ENCODE measurements at places on chromosomes 2 and 18.

DNA sequence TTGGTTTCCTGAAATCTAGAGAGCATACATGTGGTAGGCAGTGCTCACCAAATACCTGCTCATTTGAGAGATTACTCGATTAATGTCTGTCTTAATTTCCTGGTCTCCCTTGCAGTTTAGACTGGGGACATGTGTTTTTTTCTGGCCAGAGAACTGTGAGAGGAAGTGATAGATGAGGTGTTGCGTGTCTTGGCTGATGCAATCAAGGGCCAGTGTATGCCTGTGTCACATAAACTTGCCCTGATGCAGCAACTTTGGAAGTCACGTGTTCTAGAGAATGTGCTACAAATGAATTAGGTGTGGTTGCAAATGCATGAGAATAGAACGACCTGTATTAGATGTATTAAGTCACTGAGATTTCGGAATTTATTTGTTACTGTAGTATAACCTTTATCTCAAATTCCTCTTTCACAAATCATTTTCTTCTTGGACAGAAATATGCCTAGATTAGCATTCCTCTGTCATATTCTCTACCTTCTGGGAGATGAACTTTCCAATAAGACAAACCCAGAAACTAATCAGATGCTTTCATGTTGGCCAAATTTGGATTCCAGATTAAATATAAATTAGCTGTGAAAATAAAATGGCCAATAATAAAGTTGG, 9.9 kb upstream of the IL1A start:
- DNase-seq, result peak; percentile 91

- DNase-seq, result no peak
Observed at GRCh38 chr2:28045676-28046351, 155.3 kb downstream of the BABAM2 start.

- no peak for DNase-seq
Observed at GRCh38 chr18:23391156-23391555, 61.9 kb upstream of the RIOK3 start.

- DNase-seq, result no peak
Observed at GRCh38 chr2:212619954-212620353, 81.4 kb upstream of the ERBB4 start.

- DNase-seq, result no peak
Observed at GRCh38 chr2:150963336-150963735, 298.3 kb downstream of the RBM43 start.

- peak; percentile 16 for DNase-seq
Observed at GRCh38 chr2:30684516-30684915, 122.7 kb downstream of the CAPN13 start.

DNA sequence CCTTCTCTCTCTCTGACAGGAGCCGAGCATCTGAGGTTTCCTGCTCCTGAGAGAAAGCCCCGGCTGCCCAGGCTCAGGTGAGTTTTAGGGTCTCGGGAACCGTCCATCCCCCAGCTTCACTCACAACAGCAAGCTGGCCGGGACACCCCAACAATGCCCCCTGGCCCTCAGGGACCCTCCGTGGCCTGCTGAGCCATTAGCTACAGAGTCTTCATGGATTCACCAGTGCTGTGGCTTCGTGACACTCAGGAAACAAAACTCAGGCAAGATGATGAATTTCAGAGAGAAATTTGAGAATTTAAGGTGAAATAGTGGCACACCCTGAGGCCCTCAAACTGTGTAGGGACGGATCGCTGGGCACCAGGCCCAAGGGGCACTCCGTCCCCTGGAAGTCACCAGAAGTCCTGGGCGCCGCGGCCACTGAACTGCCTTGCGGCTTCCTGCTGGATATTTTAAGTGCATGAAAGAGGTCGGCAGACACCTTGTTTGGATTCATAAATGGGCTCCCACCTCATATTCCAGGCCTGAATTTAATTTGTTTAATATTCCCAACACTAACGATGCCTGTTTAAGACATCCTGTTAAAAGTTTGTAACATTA, 368.3 kb upstream of the SALL3 start:
- no peak for DNase-seq

GRCh38 chr2:9071584-9072124, 68.2 kb upstream of the MBOAT2 start:
- DNase-seq, result peak; percentile 45

- no peak for DNase-seq
Observed at GRCh38 chr2:148876595-148877402, 1.8 kb downstream of the KIF5C start.

DNA sequence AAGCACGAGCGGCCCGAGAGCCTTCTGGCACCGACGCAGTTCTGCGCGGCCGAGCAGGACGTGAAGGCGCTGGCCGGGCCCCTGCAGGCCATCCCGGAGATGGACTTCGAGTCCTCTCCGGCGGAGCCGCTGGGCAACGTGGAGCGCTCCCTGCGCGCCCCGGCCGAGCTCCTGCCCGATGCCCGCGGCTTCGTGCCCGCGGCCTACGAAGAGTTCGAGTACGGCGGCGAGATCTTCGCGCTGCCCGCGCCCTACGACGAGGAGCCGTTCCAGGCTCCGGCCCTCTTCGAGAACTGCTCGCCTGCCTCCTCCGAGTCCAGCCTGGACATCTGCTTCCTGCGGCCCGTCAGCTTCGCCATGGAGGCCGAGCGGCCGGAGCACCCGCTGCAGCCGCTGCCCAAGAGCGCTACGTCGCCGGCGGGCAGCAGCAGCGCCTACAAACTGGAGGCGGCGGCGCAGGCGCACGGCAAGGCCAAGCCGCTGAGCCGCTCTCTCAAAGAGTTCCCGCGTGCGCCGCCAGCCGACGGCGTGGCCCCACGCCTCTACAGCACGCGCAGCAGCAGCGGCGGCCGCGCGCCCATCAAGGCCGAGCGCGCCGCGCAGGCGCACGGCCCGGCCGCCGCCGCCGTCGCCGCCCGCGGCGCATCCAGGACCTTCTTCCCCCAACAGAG, 70.4 kb downstream of the ARHGEF33 start:
- DNase-seq, result peak; percentile 80

DNA sequence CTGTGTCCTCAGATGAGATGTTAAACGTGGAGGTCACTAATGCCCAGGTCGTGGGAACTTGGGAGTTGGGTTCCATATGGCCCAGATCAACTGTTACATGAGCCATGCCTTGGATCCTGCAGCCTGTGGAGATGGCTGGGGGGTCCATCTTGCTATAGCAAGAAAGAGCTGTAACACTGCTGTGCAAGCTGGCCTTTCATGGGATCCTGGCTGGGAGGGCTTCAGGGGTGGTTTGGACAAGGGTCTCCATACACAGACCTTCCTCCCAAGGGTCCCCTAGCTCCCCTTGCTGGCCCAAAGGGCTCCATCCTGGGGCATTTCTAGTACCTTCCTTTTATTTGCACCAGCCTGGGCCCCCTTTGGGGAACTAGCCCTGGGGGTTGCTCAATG, 337.7 kb downstream of the DYSF start:
- DNase-seq, result no peak
